NCI-H2107 (cell line): ENCODE measurements at places on chromosomes 5 and 9.

DNA sequence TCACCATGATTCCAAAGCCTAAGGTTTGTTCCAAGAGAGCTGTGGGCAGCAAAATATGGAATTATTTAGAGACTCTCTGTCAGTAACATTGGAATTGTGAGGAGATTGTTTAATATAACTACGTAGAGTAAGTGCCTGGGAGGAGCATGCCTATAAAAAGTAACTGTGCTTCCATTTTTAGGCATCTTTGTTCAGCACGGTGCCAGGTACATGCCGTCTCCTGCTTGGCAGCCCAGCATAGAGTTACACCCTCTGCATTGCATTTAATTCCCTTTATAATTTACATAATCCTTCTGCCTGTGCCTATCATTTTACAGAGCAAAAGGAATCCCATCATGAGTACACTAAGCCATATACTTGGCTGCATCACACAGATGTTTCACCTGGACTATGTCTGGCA is 32.1 kb upstream of the ALDH1A1 start:
- no peak for DNase-seq

DNA sequence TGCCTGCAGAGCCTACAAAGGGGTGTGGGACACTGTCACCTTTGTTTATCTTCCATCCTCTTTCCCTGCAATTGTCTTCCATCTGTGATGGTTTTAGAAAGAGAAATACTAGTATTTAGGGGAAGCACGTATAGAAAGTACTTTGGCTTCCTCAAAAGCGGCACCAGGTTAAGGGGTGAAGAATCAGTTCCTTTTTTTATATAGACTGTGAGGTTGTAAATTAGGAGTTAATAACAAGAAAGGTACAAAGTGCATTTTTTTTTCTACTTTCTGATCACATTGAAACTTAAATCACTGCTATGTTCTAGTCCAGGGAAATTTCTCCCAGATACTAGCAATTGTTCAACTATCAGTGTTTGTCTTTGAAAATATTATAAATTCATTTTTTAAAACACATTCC is 219.3 kb downstream of the CEMIP2 start:
- DNase-seq, result no peak

DNA sequence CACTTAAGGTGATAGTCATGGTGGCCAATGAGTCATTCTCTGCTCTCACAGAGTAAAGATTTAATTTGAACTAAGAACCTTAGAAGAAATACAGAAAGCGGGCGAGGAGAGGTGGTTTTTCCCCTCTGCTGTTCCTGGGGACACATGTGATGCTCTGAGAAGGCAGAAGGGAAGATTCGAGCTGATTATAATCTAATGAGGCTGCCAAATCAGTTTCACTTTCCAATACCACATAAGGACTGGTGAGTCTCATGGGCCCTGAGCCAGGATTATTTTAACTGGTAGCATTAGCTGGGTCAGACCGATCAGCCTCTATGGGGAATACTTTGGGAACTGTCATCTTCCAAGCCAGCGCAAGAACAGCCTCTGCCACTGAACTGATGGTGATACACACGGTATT is 116.5 kb downstream of the SLC1A3 start:
- DNase-seq, result no peak

GRCh38 chr5:14171046-14171445 is 27.9 kb downstream of the TRIO start:
- no peak for DNase-seq

DNA sequence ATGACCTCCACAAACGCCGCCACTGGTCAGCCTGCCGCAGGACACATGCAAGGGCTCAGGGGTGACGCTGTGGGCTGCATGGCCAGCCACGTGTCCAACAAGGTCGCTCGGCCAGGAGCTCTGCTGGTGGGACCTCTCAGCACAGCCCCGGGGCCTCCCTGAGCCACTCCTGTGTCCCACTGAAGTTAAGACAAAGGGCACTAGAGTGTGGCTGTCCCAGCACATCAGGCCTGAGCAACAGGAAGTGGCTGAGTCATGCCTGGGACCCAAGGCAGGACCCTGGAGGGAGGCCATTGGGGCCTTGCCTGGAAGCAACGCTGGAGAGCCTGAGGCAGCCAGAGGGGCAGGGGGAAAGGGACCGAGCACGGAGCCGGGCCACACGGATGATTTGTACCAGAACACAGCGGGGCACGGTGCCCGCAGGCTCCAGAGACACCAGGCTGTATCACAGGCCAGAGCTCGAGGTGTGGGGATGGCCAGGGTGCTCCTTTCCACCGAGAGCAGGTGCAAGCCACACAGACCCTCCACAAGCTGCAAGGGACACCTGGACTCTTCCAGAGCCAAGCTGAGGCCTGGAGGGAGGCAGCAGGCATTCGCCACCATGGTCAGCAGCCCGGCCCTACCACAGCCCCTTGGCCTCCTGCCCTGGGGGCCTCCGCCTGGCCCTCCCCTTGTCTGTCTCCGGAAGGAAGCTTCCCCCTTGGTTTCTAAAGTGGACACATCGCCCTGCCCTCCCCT is 6.5 kb upstream of the TMEM210 start:
- no peak for DNase-seq

DNA sequence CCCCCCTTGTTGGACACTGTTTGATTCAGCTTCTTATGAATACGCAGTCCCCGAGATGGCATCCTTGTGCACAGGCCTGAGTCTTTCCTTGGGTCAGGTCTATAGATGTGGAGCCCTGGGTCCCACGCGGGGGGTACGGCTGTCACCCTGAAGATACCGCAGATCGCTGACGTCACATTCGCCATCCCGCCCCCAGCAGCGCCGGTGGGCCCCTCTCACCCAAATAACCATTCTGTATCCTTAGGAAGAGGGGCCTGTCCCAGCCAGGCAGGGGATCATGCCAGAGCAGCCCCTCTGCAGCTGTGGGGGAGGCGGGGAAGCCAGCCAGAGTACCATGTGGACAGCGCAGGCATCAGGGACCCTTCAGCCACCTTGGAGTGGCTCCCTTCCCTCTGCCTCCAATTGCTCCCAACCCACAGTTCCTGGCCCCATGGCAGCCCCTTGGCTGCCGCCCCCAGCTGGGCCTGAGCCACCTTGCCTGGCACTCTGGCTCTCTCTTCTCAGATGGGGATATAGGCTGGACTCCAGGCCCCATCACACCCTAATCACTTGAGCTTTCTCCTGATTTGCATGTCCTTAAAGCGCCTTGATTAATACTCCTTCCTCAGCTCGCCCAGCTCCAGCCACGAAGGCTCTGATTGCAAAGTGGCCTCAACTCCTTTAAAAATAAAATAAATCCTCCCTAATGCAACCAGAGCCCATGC is 189.8 kb downstream of the C9orf50 start:
- no peak for DNase-seq
